ENCODE measurements at places on chromosomes 11 and 22.
A peak's percentile ranks its signal among the peaks of the same experiment; 100 is the strongest.

DNA sequence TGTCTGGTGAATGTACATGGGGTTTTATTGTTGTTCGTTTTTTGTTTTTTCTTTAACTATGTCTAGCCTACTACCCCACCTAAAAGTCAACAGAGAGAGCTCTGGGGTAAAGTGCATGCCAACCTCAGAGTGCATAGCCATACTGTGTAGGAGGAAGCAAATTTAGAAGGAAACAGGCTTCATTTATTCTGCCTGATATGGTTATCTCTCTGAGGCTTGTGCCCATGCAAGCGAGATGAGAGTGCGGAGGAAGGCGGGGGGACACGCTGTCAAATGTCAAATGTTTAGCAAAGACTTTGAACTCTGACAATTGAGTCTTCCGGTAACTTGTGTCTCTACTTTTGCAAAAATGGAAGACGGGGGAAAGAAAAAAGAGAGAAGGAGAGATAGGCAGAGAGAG is 295.5 kb downstream of the ETS1 start:
- no peak for DNase-seq

GRCh38 chr11:60513496-60514460 is 1.4 kb upstream of the MS4A13 start:
- no peak for DNase-seq

GRCh38 chr22:33274214-33275072 is 216.3 kb upstream of the SYN3 start:
- no peak for DNase-seq

- DNase-seq: no peak
Observed at GRCh38 chr11:93512949-93513667, 30.1 kb downstream of the SMCO4 start.

GRCh38 chr11:85276332-85276731 is 350.8 kb downstream of the DLG2 start:
- DNase-seq: no peak

DNA sequence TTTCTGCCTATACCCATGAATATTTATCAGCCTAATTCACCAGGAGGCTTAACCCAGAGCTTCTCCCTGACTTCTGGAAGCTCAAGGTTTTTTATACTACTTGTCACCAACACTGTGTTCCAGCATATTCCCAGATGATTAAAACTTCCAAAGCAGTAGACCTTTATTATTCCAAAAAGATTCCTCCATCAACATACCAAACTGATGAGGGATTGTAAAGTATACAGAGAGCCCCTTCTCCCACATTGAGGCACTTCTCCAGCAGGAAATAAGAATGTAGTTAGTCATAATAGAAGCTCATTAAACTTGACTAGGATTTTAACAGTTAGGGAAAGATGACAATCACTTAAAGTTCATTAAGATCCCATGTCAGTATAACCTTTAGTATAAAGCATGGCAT is 51.4 kb upstream of the CEP126 start:
- peak; percentile 47 for DNase-seq

DNA sequence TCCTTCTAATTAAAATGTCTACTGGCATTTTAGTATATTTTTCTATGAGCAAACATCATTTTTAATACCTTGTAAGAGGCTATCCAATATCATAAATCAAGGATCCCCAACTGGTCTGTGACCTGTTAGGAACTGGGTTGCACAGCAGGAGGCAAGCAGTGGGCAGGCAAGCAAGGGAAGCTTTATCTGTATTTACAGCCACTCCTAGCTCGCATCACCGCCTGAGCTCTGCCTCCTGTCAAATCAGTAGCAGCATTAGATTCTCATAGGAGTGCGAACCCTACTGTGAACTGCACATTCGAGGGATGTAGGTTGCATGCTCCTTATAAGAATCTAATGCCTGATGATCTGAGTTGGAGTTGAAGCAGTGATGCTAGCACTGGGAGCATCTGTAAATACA is 70.2 kb upstream of the CREB3L1 start:
- no peak for DNase-seq

- DNase-seq: no peak
Observed at GRCh38 chr11:111387363-111387762, 8.3 kb upstream of the POU2AF1 start.

DNA sequence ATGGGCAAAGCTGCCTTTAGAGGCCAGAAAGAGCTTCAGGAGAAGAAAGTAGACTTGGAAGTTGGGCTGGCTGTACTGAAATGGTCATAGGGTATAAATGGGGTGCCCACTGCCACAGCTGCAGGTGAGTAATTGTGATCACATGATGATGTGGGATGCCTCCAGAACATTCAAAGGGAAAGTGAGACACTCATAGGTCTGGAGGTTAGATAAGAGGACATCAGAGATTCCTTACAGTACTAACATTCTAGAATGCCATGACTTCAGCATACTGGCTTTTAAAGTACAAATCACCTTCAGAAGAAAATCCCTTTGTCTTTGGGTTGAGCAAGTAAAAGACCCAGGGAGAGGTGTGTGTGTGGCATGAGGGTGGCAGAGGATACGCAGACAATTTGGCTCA is 419.2 kb downstream of the TENM4 start:
- DNase-seq: no peak

GRCh38 chr11:1843098-1843473 is 4.3 kb downstream of the TNNI2 start:
- no peak for DNase-seq
